ENCODE measurements at places on chromosomes 11 and 22.
A peak's percentile ranks its signal among the peaks of the same experiment; 100 is the strongest.

- no peak for DNase-seq
Observed at GRCh38 chr11:111393096-111393495, 14.0 kb upstream of the POU2AF1 start.

DNA sequence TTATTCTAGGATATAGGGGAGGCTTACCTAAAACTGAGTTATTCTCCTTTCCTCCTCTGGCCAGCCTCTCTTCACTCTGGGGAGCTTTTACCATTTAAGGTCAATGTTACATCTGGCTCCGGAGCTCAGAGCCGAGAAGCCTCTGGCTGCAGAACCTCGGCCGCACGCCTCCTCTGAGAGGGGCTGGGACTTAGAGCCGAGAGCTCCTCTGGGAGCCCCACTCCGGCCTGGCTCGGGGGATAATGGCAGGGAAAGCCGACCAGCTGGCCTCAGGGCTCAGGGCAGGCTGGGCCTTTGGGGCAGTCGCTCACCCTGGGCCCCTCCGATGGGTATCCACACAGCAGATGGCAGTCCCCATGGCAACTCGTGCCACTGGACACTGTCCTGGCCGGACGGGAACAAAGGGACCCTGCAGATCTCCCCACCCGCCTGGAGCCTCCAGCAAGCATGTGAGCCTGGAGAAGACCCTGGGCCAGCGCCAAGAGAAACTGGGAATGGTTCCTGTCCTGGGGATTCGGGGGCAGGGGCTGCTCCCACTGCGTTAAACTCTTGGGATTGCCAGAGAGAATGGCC lies at the start of gene IRAG1:
Gene IRAG1 (minus strand): TSS at position 247 of the 573 bp plus-strand sequence. CDS start 153 bp downstream, at position 94.
- no peak for DNase-seq

DNA sequence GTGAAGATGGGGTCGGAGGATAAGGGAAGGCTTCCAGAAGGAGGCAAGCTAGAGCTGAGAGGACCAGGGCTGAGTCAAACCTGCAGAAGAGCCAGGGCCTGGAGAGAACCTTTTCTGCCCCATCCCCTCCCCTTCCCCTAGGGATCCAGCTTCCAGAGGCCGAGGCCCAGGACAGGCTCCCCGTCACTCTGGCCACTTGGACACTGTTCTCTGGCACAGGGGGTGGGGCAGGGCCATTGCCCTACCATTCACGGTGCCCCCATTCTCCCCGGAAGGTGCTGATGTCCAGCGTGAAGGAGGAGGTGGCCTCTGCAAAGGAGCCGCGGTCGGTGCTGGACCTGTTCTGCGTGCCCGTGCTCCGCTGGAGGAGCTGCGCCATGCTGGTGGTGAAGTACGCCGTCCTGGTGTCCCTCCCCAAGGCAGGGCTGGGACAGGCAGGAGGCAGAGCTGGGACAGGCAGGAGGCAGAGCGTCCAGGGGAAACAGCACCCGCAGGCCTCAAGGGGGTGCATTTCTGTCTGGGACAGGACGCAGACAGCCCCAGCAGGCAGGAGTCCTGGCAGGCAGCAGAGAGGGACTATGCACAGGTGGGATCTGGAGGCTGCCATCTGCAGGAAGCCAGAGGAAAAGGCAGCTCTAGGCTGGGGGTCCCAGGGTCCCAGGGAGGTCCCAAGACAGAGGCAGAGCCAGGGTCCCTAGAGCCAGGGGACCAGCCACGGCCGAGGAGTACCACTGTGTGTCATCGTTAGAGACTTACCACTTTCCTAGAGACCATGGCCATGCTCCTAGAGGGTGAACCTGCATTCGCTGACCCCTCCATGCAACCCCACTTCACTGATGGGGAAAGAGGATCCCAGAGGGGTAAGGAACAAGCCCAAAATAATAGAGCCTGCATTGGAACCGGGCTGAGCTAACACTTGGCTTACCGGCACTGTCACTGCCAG lies 25.8 kb upstream of the SLC22A12 start:
- DNase-seq: peak; percentile 20

GRCh38 chr22:49922926-49923325 lies 4.5 kb downstream of the CRELD2 start:
- no peak for DNase-seq

GRCh38 chr11:12159351-12160099 lies 49.1 kb downstream of the MICAL2 start:
- DNase-seq: peak; percentile 68

- no peak for DNase-seq
Observed at GRCh38 chr11:69369210-69369825, 75.4 kb downstream of the MYEOV start.

DNA sequence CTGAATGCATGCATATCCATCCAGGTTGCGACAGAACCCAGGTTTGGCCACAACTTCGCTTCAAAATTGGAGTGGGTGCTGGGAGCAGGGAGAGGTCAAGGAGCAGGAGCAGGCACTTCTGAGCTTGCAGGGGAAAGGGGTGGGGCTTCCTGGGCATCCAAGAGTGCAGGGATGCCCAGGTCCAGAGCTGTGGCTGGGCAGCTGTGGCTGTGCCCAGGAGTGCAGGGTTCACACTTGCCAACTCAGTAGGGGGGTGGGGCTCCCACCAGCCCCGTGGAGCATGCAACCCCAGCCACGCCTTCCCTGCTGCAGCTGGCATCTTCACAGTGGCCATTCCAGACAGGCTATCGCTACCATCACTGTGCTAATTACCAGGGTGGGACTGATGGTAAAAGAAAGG lies 115.3 kb upstream of the MTNR1B start:
- DNase-seq: no peak

GRCh38 chr22:19937616-19938473 lies 3.7 kb upstream of the COMT start:
- peak; percentile 34 for DNase-seq

DNA sequence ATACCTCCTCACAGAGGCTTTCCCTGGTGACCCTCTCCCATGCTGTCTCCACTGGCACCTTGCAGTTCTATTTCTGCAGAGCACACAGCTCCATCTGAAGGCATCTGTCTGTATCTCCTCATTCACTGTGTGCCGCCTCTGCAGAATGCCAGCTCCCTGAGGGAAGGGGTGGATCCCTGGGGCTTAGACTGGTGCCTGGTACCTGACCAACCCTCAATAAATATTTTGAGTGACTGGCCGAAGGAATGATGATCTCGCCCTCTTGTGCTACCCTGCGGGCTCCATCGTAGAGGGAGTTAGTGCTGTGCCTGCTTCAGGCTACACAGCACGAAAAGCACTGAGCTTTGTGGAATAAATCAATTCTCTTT lies 1.6 kb downstream of the CBX7 start:
- DNase-seq: no peak

DNA sequence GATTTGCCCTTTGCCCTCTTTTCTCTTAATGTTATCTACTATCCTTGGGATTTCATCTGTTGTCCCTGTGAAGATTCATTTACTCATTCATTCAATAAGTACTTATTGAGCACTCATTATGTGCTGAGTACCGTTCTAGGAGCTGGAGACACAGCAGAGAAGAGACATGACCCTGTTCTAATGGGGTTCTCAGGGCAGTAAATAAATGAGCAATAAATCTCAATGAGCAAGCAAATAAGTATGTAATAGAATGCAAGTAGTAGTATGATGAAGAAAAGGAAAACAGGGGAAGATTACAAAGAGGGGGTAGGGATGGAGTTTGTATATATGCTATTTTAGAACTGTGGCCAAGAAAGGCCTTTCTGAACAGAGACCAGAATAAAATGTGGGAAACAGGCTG lies 34.2 kb upstream of the NRIP3 start:
- DNase-seq: no peak

DNA sequence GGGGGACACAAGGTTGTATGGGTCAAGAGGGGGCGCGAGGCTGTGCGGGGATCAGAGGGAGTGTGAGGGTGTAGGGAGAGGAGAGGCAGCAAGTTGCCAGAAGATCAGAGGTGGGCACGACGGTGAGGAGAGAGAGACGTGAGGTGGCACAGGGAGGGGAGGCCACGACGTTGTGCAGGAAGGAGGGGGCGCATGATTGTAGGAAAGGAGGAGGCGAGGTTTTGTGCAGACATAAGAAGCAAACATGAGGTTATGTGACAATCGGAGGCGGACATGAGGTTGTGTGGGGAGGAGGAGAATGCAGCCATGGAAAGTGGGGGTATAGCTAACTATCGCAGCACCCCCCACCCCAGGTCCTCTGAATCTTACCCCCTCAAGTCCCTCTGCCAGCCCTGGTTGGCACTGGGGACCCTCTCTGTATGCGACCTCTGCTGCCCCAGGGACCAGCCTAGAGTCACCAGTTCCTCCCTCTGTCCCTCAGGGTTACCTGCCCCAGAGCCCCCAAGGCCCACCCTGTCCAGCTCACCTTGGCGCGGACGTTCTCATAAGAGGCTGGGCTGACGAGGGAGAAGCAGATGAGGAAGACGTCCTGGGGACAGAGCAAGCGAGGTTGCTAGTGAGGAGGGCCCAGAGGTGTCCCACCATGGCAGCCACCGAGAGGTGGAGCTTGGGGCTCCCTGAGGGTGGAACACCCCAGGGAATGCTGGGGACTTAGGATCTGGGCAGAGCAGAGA lies 12.5 kb downstream of the RAC2 start:
- no peak for DNase-seq

GRCh38 chr11:78423241-78423640 lies 5.6 kb upstream of the GAB2 start:
- no peak for DNase-seq

GRCh38 chr11:122183933-122184332 lies 67.9 kb upstream of the BLID start:
- no peak for DNase-seq

GRCh38 chr11:66478729-66479393 lies 1.4 kb upstream of the DPP3 start:
- peak; percentile 49 for DNase-seq

GRCh38 chr22:23181721-23182308 lies 1.5 kb downstream of the BCR start:
- peak; percentile 37 for DNase-seq

DNA sequence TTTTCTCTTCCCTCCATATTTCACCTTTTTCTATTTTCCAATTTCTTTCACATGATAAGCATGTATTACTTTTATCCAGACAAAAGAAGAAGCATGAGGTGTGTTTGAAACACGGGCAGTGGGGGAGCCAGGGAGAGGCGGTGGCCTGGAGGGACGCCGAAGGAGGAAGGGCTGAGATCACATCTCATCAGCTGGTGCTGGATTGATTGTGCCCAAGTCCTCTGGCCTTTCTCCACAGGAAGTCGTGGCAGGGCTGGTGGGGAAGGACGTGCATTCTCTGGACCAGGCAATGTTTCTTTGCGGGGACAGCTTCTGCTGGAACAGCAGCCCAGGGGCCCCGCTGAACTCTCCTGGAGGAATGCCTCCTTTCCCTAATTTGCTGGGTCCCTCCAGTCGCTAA lies 82.9 kb downstream of the MIAT start:
- peak; percentile 69 for DNase-seq

GRCh38 chr11:60370811-60371298 lies 7.5 kb upstream of the MS4A7 start:
- no peak for DNase-seq

GRCh38 chr11:86638673-86639072 lies 33.7 kb downstream of the ME3 start:
- no peak for DNase-seq

GRCh38 chr11:33445761-33446161 lies 188.6 kb downstream of the HIPK3 start:
- no peak for DNase-seq

GRCh38 chr22:22887621-22888503 lies at the start of gene IGLL5:
IGLL5 (plus strand) TSS chr22:22887816; CDS start chr22:22888054, 238 bp downstream.
- no peak for DNase-seq

DNA sequence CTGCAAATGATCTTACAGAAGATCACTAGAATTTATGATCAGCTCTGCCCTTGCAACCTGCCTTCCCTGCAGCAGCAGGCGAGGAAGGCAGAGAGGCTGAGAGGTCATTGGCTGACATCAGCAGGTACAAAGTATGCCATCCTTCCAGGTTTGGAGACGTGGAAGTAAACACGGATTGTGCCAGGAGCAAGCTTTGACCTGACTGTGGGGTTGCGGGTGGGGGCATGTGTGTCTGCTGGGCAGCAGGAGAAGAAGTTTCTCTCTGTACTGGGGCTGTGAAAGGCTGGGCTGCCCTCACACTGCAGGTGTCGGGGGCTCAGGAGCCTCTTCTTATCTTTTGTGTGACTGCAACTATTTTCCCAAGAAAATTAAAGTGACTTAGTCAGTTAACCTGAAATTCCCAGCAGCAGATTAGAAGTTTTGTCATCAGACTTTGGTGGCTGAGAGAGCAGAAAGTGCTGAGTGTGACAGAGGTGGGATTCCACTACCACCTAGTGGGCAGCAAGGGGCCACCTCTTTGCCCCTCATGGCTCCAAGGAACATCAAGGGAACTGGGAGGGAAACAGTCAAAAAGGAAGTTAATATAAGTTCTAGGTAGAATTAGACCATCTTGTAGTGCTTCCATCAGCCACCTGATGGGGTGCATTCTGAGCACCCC lies 565.9 kb downstream of the ETS1 start:
- peak; percentile 31 for DNase-seq

- no peak for DNase-seq
Observed at GRCh38 chr22:36565686-36566085, 36.7 kb upstream of the EIF3D start.

DNA sequence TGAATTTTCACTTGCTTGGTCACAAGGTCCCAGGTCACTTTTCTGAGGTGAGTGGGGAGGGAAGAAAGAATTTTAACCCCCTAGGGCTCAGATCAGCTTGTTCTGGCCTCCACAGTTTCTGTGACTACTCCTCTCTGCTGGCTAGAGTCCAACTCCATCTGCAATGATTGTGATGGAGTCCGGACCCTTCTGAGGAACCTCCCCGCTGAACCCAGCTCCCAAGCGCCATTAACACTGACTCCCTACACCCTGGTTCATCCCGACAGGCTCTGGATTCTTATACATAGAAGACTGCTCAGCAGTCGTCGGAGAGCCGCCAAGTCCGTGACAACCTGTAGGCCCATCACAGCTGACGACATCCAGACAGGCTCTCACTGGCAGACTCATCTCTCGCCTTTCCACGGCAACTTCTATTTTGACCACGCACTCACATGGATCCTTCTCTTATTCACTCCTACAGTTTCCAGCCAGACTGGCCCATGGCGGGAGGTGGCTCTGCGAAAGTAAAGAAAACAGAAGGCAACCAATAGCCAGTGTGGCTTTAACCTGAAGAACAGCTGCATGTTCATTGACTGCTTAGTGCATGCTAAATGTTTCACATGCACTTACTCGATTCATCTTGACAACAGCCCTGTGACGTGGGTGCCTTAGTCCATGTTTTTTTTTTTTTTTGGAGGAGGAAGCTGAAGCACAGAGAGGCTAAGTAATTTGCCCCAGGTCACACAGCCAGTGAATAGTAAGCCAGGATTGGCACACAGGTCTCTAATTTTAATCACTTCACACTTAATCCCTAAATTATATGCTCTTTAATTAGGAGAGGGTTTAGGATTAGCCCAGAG lies 68.0 kb upstream of the PRDM11 start:
- no peak for DNase-seq

GRCh38 chr11:34639545-34639944 lies 18.7 kb downstream of the EHF start:
- no peak for DNase-seq

DNA sequence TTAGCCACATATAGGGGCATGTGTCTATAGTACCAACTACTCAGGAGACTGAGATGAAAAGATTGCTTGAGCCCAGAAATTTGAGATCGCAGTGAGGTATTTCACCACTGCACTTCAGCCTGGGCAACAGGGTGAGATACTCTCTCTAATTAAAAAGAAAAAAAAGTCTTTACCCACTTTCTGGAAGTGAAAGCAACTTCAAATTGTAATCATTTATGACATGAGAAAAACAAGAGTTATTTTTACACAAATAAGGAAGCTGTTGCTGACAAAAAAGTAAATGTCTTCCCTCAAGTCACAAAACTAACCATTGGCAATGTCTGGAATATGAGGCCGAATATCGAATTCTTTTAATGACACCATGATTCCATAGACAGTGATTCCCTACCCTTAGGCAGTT lies 71.4 kb downstream of the GLYATL1 start:
- DNase-seq: peak; percentile 9

- DNase-seq: no peak
Observed at GRCh38 chr11:111312076-111312475, 13.7 kb downstream of the POU2AF3 start.

GRCh38 chr11:35165423-35166368 lies 26.7 kb downstream of the CD44 start:
- peak; percentile 92 for DNase-seq
